HCT116 (cell line): ENCODE measurements at places on chromosomes 3 and 15.

GRCh38 chr3:14461006-14461747, 58.8 kb downstream of the SLC6A6 start:
- no peak for DNase-seq

DNA sequence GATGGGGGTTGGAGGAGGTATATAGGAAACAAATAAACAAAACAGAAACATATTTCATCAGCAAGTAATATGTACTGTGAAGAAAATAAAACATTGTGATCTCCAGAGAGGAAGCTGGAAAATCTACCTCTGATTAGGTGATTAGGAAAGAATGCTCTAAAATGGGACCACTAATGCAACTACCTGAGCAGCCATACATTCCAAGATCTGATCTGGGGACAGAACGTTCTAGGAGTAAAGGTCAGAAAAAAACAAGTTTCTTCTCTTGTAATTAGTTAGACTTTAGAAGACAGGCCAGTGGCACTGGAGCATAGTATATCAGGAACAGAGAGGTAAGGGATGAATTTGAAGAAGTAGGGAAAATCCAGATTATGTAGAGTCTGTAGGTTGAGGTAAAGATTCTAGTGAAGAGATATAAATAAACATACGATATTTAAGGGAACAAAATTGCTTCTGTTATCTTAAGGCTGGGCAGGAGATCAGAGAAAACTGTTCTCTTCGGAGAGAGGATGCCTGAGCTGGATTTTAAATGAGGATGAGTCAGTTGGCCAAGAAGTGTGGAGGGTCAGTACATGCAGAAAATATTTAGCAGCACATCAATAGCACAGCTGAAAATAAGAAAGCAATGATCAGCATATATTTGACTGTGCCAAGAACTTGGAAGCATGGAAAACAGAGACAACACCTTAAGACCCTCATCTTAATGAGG, 429.5 kb downstream of the NLGN1 start:
- DNase-seq, result no peak

GRCh38 chr3:18789734-18790133, 358.6 kb upstream of the KCNH8 start:
- DNase-seq, result no peak

- no peak for DNase-seq
Measured at GRCh38 chr3:46695962-46696894, 2.7 kb upstream of the ALS2CL start.

GRCh38 chr3:195240171-195240701, 30.7 kb downstream of the XXYLT1 start:
- DNase-seq, result no peak

- no peak for DNase-seq
Measured at GRCh38 chr3:126732281-126733060, 28.4 kb downstream of the CHCHD6 start.

DNA sequence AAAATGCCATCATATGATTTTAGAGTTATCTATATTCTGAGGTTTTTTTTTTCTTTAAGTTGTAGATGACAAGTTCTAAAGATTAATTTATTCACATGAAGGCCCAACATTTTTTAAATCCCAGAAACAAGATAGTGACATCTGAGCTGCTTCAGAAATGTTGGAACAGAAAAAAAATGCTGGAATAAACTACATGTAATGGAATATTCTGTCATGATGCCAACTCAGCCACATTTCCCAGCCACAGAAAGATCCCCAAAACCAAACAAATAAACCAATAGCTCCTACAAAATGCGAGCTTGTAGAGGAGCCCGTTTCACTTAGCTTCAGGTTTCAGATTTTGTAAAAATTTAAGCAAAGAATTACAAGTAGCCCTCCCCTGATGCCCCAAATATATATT, 111.0 kb upstream of the MYO5C start:
- DNase-seq, result no peak
